Renal pelvis (tissue), 12 donors: ENCODE measurements at places on chromosomes 11 and 22. TPM values are rescaled to one million over a fixed set of nuclear protein-coding genes. Genes with fewer than 3 reads are reported as not detected.

- no peak for DNase-seq
These were observed 23.5 kb upstream of the SUSD2 start for GRCh38 chr22:24157822-24158135.

TLCD5 gene
- polyA plus RNA-seq: 14.0 TPM

ROBO4 gene
- 19.3 TPM for polyA plus RNA-seq

CSRP3 gene
- not detected for polyA plus RNA-seq

RHOD gene
- polyA plus RNA-seq: 8.1 TPM

DNA sequence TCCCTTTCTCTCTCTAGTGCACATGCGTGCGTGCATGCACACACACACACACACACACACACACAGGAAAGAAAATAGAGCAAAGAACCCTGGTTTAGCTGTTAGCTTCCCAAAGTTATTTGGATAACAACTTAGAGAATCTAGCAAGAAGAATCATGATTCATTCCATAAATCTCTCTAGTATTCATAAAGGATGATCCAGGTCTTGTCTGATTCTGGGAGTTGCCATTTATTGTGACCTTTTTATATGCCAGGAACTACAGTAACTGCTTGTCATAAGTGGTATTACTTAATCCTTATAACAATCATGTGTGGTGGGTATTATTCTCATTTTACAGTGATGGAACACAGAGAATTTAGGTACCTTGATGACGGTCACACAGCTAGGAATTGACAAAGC lies 141.5 kb upstream of the MTMR2 start:
- no peak for DNase-seq

DNA sequence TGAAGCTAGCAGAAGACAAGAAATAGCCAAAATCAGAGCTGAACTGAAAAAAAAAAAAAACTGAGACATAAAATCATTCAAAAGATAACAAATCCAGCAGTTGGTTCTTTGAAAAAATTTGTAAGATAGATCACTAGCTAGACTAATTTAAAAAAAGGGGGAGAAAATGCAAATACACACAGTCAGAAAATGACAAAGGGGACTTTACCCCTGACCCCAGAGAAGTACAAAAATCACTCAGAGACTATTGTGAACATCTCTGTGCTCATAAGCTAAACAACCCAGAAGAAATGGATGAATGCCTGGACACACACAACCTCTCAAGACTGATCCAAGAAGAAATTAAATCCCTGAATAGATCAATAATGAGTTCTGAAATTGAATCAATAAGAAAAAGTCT lies 914.3 kb upstream of the API5 start:
- DNase-seq: no peak

- no peak for DNase-seq
These were observed 5.9 kb downstream of the RHOG start for GRCh38 chr11:3834664-3835461.

GRCh38 chr11:7555052-7555699 lies 41.4 kb downstream of the PPFIBP2 start:
- no peak for DNase-seq

OR8D1 gene
- not detected for polyA plus RNA-seq

- DNase-seq: no peak
These were observed 20.9 kb upstream of the BAIAP2L2 start for GRCh38 chr22:38131399-38131798.
